CD4-positive, alpha-beta T cell (primary cell): ENCODE measurements at places on chromosomes 5 and 9. TPM values are rescaled to one million over a fixed set of nuclear protein-coding genes. Genes with fewer than 3 reads are reported as not detected.

- peaks cover 2% of the 10 kb centered on the region for H3K4me1 ChIP-seq
- H3K36me3 ChIP-seq, result no peaks in the 10 kb centered on the region
- no peaks in the 10 kb centered on the region for H3K27me3 ChIP-seq
- H3K4me3 ChIP-seq, result no peak overlapping the region
- H3K27ac ChIP-seq, result no peak overlapping the region
Observed at GRCh38 chr5:140181002-140181483, 6.1 kb downstream of the CYSTM1 start.

Gene CDH12
- total RNA-seq, result not detected

Gene SPINK7
- total RNA-seq, result not detected

- H3K27ac ChIP-seq, result no peak overlapping the region
- H3K4me1 ChIP-seq, result peaks cover 11% of the 10 kb centered on the region
- H3K27me3 ChIP-seq, result no peaks in the 10 kb centered on the region
- H3K36me3 ChIP-seq, result no peaks in the 10 kb centered on the region
- no peak overlapping the region for H3K4me3 ChIP-seq
Observed at GRCh38 chr5:68884144-68884754, 209.6 kb upstream of the SLC30A5 start.

Gene NFIB
- not detected for total RNA-seq

DNA sequence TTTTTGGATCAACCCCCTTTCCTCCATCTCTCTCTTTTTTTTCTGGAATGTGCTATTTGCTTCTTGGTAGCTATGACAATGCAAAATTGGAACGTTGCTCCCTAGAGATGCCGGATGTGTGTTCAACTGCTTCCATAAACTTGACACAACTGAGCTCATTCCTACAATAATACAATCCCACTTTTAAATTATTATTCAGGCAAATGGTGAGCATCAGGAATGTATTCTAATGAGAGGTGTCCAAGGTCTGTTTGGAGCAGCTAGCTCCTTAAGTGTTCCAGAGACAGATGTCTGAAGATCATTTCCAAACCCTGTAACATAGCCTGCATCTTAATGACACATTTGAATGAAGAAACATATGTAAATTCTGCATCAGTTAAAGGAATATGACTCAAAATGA, 518.4 kb downstream of the TAF11L14 start:
- no peaks in the 10 kb centered on the region for H3K36me3 ChIP-seq
- H3K4me3 ChIP-seq, result no peak overlapping the region
- H3K4me1 ChIP-seq, result no peaks in the 10 kb centered on the region
- DNase-seq, result no peak
- no peak overlapping the region for H3K27ac ChIP-seq
- H3K27me3 ChIP-seq, result no peaks in the 10 kb centered on the region

Gene IFNA2
- not detected for total RNA-seq

- H3K4me1 ChIP-seq, result no peaks in the 10 kb centered on the region
- no peak overlapping the region for H3K4me3 ChIP-seq
- peaks cover 5% of the 10 kb centered on the region for H3K27me3 ChIP-seq
- no peak for DNase-seq
- no peaks in the 10 kb centered on the region for H3K36me3 ChIP-seq
- no peak overlapping the region for H3K27ac ChIP-seq
Observed at GRCh38 chr5:136109453-136110135, 23.1 kb upstream of the SMAD5 start.

DNA sequence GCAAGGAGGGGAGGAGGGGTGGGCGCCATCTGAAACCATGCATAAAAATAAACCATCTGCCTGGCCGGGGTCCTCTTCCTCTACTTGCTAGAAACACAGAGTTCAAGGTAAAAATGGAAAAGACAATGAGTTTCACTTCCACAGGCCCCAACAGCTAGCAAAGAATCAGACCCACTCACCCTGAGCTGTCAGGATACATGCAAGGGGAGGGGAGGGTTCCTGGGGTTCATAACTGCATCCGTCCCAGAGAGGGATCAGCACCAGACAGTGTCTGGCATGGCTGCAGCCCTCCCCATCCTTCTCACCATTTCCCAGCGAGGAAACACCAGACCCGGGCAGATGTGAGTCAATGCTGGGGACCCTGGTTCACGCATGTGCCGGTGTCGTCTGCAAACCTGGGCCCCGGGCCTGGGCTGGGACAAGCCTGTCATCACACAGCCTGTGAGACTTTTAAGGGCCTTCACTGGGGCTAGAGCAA, 55.4 kb downstream of the SEMA4D start:
- no peak overlapping the region for H3K4me3 ChIP-seq
- H3K27ac ChIP-seq, result peak overlapping the region; percentile 51
- no peaks in the 10 kb centered on the region for H3K27me3 ChIP-seq
- no peak for DNase-seq

Gene PCDHGB6
- not detected for total RNA-seq

Gene NMUR2
- not detected for total RNA-seq

DNA sequence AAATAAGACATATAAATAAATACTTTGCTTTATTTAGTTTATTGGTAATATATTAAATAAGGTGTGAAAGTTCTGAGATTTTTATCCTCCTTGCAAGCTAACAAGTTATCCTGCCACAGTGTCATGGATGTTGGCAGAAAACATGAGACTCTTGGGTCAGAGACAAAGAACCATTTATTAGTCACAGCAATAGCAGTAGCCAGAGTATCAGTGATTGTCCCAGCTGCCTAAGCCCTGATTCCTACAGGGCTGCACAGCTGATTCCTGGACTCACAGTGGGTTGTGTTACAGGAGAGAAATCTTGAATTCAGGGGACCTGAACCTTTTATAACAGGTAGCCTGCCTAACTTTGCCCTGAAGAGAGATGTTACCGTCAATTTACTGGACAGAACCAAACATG, 304.5 kb upstream of the ZNF608 start:
- no peaks in the 10 kb centered on the region for H3K4me1 ChIP-seq
- no peak overlapping the region for H3K27ac ChIP-seq
- no peak overlapping the region for H3K4me3 ChIP-seq
- H3K36me3 ChIP-seq, result no peaks in the 10 kb centered on the region
- DNase-seq, result no peak
- no peaks in the 10 kb centered on the region for H3K27me3 ChIP-seq

DNA sequence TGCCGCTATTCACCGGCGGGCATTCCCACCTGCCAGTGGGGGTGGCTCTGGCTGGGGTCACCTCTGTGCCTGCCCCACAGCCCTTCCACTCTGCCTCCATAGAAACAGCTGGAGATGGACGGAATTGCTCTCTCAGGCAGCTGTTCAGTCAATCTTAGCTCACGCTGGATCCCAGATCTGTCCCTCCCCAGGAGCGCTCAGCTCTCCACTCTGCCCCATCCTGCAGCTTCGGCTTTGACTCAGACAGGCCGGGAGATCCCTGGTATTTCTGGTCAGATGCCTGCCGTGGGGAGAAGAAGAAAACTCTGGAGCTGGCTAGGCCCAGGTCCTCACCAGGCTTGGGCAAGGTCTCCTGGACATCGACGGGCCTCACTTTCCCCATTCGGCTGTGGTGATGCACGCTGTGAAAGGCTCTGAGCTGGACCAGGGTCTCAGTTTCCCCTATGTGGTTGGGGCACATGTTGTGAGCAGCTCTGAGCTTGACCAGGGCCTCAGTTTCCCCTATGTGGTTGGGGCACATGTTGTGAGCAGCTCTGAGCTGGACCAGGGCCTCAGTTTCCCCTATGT, 7.6 kb upstream of the SLC9A3 start:
- H3K4me1 ChIP-seq, result peaks cover 19% of the 10 kb centered on the region
- no peak overlapping the region for H3K4me3 ChIP-seq
- H3K27me3 ChIP-seq, result peaks cover 60% of the 10 kb centered on the region

Gene NDST1
- 1.6 TPM for total RNA-seq

- DNase-seq, result no peak
- no peaks in the 10 kb centered on the region for H3K36me3 ChIP-seq
- no peak overlapping the region for H3K4me3 ChIP-seq
- H3K4me1 ChIP-seq, result no peaks in the 10 kb centered on the region
- peaks cover 16% of the 10 kb centered on the region for H3K27me3 ChIP-seq
Observed at GRCh38 chr9:88933607-88934379, 57.5 kb upstream of the S1PR3 start.

GRCh38 chr5:53425687-53426511, 54.5 kb upstream of the FST start:
- no peaks in the 10 kb centered on the region for H3K36me3 ChIP-seq
- DNase-seq, result no peak
- H3K4me1 ChIP-seq, result no peaks in the 10 kb centered on the region
- no peak overlapping the region for H3K27ac ChIP-seq

Gene SGCD
- total RNA-seq, result not detected

GRCh38 chr5:178403351-178403750, 170.7 kb upstream of the PHYKPL start:
- no peaks in the 10 kb centered on the region for H3K27me3 ChIP-seq
- DNase-seq, result no peak
- no peak overlapping the region for H3K27ac ChIP-seq
- H3K4me3 ChIP-seq, result no peak overlapping the region
- no peaks in the 10 kb centered on the region for H3K36me3 ChIP-seq
- no peaks in the 10 kb centered on the region for H3K4me1 ChIP-seq
